ENCODE measurements at places on chromosomes 11 and 22.

DNA sequence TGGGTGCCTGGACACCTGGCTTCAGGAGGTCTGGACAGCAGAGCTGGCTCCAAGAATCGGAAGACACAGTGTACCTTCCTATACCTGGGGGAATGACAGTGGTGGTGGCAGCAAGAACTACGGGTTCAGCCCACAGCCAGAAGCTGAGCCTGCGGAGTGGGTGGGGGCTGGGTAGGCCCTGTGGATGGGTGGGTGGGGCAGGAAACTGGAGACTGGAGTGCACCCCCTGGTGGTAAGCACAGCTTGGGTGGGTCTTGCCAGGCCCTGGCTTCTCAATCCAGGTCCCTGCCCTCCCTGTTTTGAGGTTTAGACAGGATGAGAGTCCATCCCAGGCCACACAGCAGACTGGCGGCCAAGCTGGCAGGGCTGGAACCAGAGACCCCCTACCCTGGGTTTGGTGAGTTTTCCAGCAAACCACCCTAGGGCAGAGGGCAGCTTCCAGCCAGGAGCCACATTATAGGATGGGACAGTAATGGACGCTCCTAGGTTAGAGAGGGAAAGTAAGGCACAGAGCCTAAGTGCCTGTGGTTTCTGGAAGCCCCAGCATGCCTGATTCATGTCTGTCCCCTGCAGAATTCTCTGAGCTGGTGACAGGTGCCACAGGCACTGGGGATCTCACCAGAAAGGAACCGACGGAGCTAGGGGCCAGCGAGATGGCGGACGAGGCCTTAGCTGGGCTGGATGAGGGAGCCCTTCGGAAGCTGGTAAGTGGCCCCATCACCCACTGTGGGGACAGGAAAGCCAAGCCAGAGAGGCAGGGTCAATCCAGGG is 1.7 kb downstream of the SMTN start:
- peak; percentile 49 for DNase-seq

DNA sequence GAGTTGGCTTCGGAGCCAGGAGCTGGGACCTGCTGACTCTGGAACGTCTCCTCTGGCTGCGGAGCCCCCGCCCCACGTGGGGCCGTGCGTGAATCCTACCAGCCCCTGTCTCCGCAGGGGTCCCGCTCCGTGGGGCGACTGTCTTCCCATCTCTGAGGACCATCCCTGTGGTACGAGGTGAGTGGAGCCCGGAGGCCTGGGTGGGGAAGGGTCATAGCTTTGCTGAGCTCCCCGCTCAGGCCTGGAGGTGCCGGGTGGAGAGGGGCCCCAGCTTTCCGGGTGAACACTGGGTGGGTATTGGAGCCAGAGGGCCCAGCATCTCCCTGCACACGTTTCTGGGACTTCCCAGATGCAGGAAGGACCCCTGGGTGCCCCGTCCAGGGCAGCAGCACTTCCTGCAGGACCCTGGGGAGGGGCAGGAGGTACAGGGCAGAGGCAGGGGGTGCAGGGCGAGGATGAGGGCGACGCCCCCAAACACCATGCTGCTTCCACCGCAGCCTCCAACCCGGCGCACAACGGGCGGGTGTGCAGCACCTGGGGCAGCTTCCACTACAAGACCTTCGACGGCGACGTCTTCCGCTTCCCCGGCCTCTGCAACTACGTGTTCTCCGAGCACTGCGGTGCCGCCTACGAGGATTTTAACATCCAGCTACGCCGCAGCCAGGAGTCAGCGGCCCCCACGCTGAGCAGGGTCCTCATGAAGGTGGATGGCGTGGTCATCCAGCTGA is 3.8 kb downstream of the MUC5AC start:
- no peak for DNase-seq

DNA sequence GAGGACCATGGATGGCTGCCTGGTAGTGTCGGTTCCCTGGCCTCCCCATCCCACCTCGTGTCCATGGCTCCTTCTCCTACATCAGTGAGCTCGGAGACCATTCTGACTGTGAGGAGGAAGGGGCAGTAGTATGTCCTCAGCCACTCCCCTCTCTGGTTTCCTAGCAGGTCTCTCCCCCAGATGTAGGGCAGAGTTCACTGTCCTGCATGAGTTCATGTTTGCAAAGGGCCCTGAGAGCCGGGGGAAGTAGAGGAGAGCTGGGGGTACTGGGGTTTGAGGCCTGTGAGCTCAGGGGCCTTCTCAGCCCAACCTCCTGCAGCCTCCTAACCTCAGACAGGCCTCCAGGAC is 18.4 kb upstream of the ST3GAL4 start:
- no peak for DNase-seq

- no peak for DNase-seq
These were observed 370.1 kb downstream of the OPCML start for GRCh38 chr11:133162227-133162626.

DNA sequence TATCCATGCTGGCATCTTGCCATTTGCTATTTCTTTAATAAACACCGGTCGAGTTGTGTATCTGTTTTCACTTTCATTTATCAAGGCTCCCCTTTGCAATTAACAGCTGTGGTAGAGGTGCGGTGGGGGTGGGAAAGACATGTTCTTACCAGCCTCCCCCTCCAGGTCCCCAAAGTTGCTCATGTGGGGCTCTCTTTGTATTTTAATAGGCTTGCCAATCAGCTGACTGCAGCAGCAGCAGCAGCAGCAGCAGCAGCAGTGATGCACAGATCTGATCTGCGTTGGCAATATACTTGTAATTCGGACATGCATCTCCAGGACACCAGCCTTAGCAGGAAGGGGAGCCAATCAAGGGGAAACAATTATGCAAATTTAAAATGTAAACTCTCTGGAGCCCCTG is 40.3 kb upstream of the E2F8 start:
- no peak for DNase-seq

DNA sequence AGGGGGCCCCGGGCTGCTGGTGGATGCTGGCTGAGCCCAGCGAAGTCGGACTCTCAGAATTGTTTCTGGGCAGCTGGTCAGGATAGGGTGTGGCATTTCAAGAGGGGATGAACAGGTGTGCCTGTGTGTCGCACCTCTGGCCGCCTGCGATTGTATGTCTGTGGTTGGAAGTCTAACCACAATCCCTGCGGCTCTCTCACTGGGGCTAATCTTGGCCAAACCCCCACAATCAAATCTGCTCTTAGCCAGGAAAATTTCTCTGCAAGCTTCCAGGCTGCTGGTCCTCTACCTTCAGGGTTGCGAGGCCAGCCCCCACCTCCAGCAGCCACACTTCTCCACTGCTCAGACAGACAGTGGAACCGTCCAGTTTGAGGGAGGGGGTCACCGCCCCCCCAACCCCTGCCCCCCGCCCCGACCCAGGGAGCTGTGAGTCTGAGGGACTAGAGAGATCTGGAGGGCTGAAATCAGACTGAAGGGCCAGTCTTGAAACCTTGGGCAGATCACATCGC is 953 bp downstream of the ATG16L2 start:
- no peak for DNase-seq

DNA sequence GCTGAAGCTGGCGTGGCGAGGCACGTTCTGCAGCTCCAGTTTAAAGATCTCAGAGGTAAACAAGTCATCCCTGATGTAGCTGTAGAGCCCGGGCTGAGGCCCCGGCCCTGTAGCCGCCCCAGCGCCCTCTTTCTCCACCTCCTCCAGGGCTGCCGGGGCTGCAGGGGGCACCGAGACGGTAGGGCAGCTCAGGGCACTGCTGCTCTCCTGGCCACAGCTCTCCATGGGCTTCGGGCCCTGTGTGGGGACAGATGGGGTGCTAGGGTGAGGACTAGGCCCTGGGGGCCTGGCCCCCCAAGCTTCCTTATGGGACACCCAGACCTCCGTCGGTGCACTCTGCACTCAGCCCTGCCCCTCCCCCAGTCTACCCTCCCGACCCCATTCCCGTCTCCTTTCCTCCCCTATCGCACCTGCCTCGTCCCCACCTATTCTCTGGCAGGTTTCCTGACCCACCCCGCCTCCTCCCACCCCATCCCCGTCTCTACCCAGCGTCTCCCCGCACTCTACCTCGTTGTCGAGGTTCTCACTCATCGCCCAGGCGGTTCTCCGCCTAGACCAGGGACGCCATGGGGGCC is 559 bp downstream of the RANBP1 start:
- DNase-seq, result no peak

- DNase-seq, result no peak
These were observed 46.5 kb downstream of the FCHSD2 start for GRCh38 chr11:73095613-73096012.

DNA sequence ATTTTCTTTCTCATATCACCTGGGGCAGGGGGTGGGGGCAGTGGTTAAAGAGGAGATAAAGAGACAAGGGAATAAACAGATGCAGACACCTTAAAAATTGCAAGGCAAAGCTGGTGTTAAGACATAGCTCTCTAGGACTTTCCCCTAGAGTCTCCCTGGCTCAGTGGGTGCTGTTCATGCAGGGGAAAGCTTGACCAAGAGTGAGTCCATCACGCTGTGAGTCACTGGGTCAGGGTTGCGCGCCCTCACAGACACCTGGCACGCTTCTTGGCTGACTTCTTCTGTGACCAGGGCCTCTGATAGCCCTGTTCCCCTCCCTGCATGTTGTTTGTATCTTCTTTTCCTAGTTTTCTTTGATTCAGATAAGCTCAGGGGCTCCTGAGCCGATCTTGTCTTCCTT is 31.9 kb downstream of the COMMD9 start:
- no peak for DNase-seq

DNA sequence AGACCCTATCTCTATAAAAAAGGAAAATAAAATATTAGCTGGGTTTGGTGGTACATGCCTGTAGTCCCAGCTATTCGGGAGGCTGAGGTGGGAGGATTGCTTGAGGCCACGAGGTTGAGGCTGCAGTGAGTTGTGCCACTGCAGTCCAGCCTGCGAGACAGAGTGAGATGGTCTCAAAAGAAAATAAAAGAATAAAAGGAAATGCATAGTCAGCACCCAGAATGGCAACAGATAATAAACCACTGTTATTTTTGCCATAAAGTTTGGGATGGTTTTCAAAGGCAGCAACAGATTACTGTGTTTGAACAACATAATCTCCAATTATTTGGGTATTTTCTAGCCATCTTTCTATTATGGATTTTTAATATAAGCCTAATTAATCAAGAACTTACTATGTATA is 61.9 kb downstream of the ATG16L2 start:
- DNase-seq, result no peak

GRCh38 chr11:66904981-66905521 is 48.2 kb downstream of the LRFN4 start:
- DNase-seq, result no peak

DNA sequence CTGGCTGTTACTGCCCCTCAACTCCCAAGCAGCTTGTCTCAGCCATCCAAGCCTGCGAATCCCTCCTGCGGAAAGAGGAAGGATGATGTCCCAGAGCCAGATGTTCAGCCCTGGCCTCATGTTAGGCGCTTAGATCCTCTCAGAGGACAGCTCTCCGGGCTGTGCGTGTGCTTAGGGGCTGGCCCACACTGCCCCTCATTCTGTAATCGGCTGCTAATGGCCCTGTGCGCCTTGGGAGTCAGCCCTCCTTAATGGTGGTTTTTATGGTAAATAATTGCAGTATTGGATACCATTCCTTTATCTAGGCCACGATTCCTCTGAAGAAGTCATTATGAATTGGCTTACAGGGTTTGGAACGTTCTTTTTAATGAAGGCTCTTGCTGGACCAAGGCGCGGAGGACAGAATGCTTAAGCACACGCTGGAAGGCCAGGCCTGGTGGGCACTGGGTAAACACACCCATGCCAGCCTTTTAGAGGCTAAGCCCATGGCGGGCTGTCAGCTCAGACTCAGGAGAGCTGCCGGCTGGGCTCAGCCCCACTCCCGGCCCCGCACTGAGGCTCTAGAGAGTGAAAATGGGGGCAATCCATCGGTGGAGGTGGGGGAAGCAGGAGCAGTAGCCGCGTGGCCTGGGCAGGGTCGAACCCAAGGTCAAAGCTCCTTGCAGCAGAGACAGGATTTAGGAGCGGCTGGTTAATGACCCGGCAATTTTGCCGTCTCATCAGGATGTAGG is 1157.5 kb downstream of the BRD1 start:
- no peak for DNase-seq

DNA sequence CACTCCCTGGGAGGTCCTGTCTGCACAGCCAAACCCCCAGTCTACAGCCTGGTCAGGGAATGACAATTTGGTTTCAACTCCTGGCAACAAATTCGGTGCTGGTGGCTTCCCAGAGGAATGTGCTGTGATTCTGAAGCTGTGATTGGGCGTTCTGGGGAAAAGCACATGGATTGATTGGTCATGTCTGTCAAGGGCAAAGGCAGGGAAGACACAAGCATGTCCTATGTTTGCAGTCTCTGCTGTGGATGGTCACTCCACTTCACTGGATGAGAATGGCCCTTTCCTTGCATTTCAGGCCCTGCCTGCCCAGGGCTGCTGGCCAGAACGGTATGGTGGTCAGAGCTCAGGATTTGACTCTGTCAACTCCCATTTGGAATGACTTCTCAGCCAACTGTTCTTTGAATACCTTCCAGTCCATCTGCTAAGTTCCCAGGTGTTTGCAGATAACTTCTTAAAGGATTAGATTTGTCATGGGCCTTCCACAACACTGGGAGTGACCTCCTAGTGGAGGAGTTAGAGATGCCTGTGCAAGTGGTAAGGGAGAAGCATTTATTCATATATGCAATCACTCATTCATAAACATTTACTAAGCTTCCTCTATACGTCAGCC is 42.7 kb downstream of the SGSM1 start:
- DNase-seq, result no peak

GRCh38 chr22:28864878-28865596 is 18.3 kb upstream of the ZNRF3 start:
- no peak for DNase-seq

DNA sequence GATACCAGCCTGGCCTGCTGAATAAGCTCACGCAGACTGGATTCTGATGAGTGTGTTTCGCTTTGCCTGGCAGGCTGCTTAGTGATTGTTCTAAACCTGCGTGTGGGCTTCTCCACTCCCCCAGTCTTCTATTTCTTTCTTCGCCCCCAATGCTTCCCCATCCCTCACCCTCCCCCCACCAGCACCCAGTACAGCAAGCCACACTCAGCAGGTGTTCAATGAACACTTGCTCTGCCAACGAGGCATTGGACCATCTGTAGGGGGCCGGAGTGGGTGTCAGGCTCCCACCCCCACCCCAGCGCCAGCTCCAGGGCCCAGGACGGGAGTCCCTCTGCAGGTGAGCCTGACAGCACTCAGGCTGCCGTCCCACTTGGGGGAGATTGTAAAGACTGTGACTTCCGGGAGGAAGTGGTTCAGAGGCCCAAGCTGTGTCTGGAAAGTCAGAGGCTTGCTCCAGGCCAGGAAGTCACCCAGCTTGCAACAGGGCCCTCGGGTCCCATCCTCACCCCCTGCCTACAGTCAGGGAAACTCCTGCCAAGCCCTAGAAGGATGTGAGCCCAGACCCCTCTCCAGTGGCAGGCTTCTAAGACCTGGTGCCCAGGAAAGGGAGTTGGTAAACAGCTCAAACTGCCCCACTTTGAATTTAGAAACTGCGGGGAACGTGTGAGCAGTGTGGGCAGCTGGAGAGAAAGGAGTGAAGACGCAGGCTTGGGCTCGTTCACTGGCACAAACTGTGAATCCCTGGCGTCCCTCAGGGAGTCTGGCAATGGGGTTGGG is 66.3 kb upstream of the PRDM11 start:
- DNase-seq, result peak; percentile 70
